ENCODE measurements at places on chromosomes 7 and 10.

DNA sequence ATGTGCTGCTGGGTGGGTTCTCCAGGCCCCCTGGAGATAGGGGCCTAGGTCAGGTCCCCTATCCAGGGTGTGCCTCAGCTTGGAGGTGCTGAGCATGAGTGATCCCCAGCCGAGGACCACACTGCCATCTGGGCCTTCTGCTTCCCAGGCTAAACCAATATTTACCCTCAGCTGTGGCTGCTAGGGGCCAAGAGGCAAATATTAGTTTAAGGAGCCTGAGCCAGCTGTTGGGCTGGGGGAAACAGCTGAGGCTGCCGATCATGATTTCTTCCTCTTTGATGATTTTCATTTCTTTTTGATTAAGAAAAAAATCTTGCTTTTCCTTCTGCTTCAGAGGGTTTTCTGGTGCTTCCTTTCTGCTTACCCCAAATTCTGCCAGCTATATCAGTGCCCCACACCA, 83.4 kb downstream of the NEURL1 start:
- DNase-seq, result no peak

DNA sequence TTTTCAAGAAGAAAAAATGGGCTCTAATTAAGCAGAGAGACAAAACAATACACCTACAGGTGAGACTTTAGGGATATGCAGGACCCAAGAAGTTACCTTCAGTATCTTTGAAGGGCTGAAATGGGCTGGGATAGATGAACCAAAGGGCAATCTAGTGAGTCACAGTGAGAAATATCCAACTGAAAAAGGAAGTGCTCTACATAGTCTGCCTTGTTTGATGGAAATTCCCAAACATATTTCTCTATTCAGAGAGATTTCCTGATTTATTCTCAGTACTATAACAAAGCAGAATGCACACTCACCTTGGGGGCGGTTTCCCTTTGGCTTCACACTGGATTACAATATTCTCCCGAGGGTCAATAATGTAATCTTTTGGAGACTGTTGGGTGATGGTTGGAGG, 104.1 kb upstream of the LAMB4 start:
- DNase-seq, result no peak

- DNase-seq, result no peak
Measured at GRCh38 chr10:99303899-99304861, 25.0 kb upstream of the CNNM1 start.

- no peak for DNase-seq
Measured at GRCh38 chr7:69654381-69654780, 56.1 kb downstream of the AUTS2 start.

DNA sequence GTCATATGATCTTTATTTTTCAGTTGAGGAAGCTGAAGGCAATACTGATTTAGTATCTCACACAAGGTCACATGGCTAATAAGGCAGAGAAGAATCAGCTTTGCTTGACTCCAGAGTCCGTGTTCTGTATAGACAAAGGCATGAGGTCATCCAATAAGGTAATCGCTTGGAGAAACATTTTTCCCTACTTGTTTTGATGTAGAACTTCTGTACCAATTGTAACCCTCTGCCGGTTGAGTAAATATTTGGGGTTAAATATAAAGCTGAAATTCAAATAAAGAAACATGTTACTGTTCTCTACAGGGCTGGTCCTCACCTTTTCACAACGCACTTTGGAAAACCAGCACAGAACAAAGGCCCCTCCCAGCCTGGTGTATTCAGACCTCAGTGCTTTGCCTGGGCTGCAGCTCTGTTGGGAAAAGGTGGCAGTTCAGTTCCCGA, 83.0 kb upstream of the INSYN2A start:
- no peak for DNase-seq
